T-helper 2 cell (primary cell): ENCODE measurements at places on chromosomes 4 and X.

DNA sequence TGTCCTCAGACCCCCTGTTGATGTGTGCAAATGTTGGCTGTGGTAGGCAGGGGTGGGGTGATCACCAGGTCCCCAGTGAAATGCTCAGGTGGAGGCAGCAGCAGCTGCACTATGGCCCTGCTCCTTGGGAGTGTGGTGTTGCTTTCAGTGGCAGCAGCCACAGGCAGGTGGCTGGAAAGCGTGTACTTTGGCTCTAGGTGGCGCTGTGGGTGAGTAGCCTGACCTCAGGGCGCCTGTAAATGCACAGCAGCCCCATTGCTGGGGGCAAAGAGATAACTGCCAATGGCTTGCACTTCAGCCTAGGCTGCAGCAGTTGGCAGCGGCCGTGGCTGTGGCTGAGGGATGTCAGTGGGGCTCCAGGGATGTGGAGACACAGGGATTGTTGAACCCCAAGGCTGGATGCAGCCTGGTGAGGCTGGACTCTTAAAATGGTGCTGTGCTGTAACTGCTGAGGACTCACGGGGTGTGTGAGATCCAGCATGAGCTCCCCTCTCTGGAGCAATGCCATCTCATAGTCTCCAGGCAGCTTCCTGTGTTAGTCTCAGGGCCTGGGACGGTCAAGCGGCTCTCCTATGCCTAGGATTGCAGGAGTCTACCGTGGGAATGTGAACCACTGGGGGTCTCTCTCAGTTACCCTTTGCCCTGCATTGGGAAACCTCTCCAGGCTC, 421.7 kb upstream of the HTR2C start:
- DNase-seq, result no peak

- DNase-seq, result no peak
Observed at GRCh38 chrX:34371754-34372153, 239.6 kb upstream of the FAM47A start.

DNA sequence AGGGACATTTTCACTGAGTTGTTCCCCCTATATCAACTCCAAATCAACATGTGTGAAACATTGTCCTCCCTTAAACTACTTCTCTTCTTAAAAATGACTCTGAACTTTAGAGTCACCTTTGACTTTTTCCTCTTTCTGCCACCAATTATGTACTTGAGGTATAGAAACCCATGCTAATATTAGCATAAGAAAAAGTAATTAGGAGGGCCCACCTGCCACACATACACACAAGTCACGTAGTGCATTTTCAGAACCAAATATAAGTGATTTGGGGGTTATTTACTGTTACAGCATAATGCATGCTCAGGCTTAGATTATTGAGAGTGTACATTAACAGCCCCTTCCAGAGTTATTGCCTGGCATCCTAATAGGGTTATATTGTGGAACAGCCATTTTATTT, 432.7 kb downstream of the ZIC3 start:
- DNase-seq, result no peak

GRCh38 chr4:185202984-185203485, 765 bp downstream of the CFAP97 start:
- no peak for DNase-seq

DNA sequence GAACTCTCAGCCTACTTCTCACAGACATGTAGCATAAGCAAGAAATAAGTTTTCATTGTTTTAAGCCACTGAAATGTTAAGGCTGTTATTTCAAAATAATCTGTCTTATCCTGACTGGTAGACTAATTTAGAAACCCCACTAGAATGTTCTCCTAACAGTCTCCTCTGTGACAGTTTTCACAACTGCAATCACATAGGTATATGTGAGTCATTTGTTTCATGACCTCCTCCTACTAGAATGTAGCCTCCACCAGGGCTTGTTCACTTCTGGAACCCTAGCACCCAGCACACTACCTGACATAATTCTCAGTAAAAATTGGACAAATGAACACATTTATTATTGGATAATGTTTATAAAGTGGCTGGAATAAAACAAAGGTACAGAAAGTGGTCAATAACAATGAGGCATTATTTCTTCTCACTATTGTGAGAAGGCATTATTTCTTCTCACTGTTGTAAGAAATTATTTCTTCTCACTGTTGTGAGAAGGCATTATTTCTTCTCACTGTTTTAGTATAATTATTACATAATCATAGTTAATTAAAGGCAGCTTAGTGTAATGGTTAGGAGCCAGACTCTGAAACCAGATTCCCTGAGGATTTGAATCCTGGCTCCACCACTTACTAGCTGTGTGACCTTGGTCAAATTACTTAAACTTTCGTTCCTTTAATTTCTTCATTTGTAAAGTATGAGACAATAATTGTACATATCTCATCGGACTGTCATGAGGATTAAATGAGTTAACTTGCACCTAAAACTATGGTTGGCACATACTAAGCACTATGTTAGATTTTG, 251.5 kb downstream of the RASL11B start:
- DNase-seq, result no peak

GRCh38 chr4:174926958-174927357, 8.8 kb downstream of the ADAM29 start:
- no peak for DNase-seq

DNA sequence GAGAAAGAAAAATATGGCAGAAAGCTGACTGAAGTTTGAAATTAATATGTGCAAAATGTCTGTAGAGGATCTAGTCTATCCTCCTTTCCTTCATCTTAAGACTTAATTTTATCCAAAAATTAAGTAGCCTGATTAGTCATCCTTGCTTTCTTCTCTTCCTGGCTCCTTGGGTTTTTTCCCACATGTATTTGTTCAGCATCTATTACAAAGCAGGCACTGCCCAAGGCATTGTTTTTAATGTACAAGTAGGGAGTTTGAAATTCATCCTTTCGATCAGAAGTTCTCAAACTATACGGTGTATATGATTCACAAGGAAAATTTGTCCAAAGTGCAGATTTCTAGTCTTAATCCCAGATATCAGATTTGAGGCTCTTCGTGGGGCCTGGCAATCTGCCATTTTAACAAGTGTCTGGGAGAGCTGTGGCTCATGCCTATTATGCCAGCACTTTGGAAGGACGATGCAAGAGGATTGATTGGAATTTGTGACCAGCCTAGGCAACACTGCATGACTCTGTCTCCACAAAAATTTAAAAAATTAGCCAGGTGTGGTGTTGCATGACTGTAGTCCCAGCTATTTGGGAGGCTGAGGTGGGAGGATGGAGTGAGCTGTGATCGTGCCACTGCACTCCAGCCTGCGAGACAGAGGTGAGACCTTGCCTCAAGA, 19.4 kb upstream of the YTHDC1 start:
- DNase-seq, result no peak

DNA sequence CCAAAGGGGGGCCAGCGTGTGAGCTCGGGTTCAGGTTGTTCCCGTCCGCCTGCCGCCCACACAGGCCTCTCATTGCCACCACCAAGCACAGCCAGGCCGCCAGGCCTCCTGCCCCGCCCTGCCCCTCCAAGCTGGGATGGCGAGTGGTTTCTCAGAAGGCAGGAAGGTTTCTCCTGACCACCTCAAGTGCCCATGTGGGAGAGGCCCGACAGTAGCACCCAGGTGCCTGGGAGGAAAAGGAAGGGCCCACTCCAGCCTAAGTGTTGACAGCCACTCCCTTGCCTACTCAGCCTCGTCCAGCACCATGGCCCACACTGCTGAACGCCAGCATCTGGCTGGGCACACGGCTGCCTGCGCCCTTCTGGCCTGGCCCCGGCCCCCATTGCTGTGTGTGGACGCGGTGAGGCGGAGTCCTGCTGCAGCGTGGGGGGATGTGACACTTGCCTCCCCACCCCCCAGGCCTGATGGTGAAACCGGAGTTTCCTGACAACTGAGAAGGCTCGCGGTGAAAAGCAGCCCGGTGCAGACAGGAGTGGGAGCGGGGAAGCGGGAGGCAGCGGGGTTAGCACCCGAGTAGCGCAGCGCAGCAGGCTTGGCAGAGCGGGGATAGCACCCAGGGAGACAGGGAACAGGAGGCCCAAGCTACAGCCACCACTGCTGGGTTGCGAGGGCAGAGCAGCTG, 19.2 kb downstream of the FLNA start:
- DNase-seq, result no peak

GRCh38 chr4:102625232-102625930, 124.2 kb downstream of the NFKB1 start:
- peak; percentile 65 for DNase-seq

DNA sequence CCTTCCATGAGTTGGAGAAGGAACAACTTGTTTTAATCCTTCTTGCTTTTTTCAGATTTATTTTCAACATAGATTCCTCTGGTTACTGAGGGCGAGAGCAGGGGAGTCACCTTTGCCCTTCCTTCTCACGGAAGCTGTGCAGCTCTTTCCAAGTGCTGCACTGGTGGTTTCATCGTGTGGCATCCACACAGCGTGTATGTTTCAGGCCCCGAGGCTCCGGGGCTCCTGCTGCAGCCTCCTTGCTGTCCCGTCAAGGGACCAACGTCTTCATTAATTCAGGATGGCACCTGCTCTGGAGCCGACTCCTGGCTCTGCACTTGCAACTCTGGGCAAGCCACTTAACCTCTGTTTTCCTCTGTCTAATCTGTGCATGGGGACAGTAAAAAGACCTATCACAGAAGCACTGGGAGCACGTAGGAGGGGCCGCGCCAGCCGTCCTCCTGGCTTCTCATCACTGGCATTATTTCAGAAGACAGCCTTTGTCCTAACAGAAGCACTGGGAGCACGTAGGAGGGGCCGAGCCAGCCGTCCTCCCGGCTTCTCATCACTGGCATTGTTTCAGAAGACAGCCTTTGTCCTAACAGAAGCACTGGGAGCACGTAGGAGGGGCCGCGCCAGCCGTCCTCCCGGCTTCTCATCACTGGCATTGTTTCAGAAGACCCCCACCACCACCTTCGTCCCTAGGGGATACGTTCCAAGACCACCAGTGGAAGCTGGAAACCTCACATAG, 117.8 kb upstream of the NKX1-1 start:
- DNase-seq, result no peak

DNA sequence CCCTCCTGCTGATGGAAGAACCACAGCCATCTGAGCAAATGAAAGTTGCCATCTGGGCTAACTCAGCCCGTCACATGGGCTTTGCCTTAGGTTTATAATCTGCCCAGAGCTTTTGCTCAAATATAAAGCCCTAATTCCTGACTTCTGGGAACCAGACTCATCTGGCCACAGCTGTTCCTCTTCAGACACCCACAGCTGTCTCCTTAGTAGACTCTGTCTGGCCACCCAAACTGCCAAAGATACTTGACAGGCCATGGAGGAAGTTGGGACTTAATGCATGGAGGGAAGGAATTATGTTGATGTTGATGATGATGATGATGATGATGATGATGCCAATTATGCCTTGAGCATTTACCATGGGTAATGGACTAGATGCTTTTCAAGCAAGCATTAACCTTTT, 8.0 kb downstream of the LGI2 start:
- no peak for DNase-seq

GRCh38 chr4:181523973-181524372, 719.2 kb upstream of the TENM3 start:
- DNase-seq, result no peak

DNA sequence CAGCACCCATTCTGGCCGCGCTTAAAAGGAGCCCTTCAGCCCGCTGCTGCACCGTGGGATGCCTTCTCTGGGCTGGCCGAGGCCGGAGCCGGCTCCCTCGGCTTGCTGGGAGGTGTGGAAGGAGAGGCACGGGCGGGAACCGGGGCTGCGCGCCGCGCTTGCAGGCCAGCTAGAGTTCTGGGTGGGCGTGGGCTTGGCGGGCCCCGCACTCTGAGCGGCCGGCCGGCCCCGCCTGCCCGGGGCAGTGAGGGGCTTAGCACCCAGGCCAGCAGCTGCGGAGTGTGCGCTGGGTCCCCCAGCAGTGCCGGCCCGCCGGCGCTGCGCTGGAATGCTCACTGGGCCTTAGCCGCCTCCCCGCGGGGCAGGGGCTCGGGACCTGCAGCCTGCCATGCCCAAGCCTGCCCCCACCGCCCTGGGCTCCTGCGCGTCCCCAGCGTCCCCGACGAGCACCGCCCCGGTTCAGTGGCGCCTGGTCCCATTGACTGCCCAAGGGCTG, 111.3 kb downstream of the PCDH18 start:
- DNase-seq, result no peak

DNA sequence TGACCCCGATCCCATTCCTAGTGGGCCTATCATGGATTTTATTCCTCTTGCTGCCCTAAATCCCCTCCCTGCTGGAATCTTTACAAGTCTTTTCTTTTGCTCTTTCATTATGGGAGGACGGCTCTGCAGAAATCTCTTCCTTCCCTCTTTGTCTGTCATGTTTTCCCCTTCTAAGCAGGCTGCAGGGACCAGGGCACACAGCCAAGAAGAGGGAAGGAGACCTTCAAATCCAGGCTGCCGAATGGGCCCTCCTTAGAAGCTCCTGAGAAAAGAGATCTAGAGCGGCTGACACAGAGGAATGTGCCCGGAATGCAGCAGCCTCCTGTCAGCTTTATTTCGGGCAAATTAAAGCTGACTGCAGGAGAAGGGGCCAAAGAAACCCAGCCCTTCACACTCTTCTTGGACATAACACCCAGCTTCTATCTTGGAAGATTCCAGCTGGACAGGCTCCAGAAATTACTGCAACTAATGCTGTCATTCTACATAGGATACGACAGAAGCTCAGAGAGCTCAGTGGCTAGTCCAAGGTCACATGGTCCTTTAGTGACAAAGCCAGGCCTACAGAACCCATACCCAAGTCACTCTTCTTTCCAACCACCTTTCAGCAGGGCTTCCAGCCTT, 187.8 kb upstream of the NHS start:
- DNase-seq, result no peak

- DNase-seq, result no peak
Observed at GRCh38 chr4:117768610-117769009, 265.7 kb upstream of the NDST3 start.

DNA sequence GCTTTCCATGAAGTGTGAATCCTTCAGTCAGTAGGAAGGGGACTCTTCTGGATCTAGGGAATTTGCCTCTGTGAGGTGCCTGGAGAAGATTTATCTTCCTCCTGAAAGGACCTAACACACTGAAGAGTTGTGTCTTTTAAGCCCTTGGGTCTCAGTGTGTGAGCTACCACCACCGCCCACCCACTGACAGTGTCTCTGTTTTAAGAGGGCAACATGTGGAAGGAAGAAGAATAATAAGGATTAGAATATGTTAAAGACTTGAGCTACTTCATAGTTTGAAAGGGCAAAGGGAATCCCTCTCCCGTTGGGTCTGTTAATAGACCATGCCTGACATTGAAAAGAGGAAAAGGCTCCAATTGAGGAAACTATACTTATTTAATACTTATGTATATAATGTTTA, 64.3 kb upstream of the TLR2 start:
- no peak for DNase-seq
